Mesendoderm (in vitro differentiated cells): ENCODE measurements at places on chromosomes 1 and 21.

- no peak overlapping the region for H3K27ac ChIP-seq
- no peaks in the 10 kb centered on the region for H3K27me3 ChIP-seq
- H3K4me1 ChIP-seq = peaks cover 2% of the 10 kb centered on the region
- H3K36me3 ChIP-seq = no peaks in the 10 kb centered on the region
- H3K4me3 ChIP-seq = no peak overlapping the region
- peak; percentile 95 for DNase-seq
These were observed 107.8 kb upstream of the WNT4 start for GRCh38 chr1:22250724-22251123.

- no peak overlapping the region for H3K27ac ChIP-seq
- H3K4me1 ChIP-seq = no peaks in the 10 kb centered on the region
- H3K36me3 ChIP-seq = no peaks in the 10 kb centered on the region
- DNase-seq = peak; percentile 71
- H3K4me3 ChIP-seq = no peak overlapping the region
These were observed 79.2 kb downstream of the TMEM53 start for GRCh38 chr1:44594871-44595735.

- H3K4me3 ChIP-seq = no peak overlapping the region
- no peaks in the 10 kb centered on the region for H3K27me3 ChIP-seq
- H3K4me1 ChIP-seq = no peaks in the 10 kb centered on the region
- no peaks in the 10 kb centered on the region for H3K36me3 ChIP-seq
These were observed 277.2 kb upstream of the VAMP3 start for GRCh38 chr1:7493711-7494454.

GRCh38 chr1:192559115-192560006, 16.2 kb upstream of the RGS1 start:
- no peak overlapping the region for H3K27ac ChIP-seq
- DNase-seq = peak; percentile 59
- H3K4me3 ChIP-seq = no peak overlapping the region
- H3K36me3 ChIP-seq = no peaks in the 10 kb centered on the region
- H3K27me3 ChIP-seq = no peaks in the 10 kb centered on the region

DNA sequence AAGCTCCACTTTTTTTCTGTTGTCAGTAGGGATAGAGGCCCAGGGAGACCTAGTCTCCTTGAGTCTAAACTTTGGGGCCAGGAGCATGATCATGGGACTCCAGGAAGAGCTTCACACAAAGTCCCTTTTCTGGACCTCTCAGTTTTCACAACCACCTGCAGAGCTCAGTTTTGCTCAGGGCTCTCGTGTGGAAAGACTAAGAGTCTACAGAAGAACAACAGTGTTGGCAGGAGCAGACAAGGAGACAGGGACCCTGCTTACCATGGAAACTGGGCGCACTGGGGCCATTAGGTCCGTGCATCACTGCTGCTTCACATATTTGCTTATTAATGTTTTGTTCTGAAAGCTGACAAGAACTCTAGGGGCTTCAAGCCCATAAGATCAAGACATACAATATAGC, 63.9 kb upstream of the HSD17B7 start:
- H3K4me3 ChIP-seq = no peak overlapping the region
- DNase-seq = no peak
- H3K27me3 ChIP-seq = no peaks in the 10 kb centered on the region
- no peak overlapping the region for H3K27ac ChIP-seq
- no peaks in the 10 kb centered on the region for H3K36me3 ChIP-seq
- no peaks in the 10 kb centered on the region for H3K4me1 ChIP-seq

DNA sequence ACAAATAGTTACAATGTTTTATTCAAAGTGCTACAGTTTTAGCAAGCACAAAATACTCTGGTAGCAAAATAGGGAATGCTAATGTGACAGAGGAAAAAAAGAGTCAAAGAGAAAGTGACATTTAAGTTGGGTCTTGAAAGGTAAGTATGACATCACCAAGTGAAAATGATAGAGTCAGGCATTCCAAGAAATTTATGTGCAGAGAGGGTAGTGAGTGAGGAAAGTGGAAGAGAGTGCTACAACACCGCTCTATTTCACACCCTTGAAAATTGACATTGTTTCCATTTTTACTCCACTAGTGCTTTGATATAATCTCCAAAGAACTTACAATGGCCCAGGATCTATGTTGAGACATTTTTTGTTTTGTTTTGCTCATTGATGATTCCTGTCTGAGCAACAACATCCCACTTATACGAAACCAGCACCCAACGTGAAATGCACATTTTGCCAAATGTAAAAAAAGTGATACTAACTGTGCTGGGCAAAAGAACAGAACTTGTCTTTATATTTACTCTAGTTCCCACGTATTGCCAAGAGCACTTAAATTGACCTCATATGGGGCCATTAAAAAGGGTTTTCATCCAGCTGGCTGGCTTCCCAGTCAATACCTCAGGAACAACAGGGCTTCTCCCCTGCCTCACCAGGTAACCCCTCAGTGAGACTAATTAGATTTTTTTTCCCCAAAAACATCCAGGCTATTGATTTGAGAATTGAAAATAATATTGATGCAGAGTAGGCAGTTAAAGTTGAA, 206.3 kb upstream of the NR5A2 start:
- H3K27ac ChIP-seq = no peak overlapping the region
- no peak overlapping the region for H3K4me3 ChIP-seq
- peak; percentile 2 for DNase-seq
- H3K36me3 ChIP-seq = no peaks in the 10 kb centered on the region
- H3K27me3 ChIP-seq = no peaks in the 10 kb centered on the region

- H3K27ac ChIP-seq = no peak overlapping the region
- no peaks in the 10 kb centered on the region for H3K36me3 ChIP-seq
- H3K4me3 ChIP-seq = no peak overlapping the region
- H3K27me3 ChIP-seq = no peaks in the 10 kb centered on the region
- no peak for DNase-seq
These were observed 4.9 kb downstream of the VWA1 start for GRCh38 chr1:1440262-1441001.
